Colonic mucosa (tissue), 4 donors: ENCODE measurements at places on chromosomes 5 and 9. TPM values are rescaled to one million over a fixed set of nuclear protein-coding genes. Genes with fewer than 3 reads are reported as not detected.

The KCNN2 gene
- total RNA-seq = 0.69 TPM

The FGF18 gene
- 0.35 TPM for total RNA-seq

The ROPN1L gene
- total RNA-seq = not detected

The SURF1 gene
- 63.3 TPM for total RNA-seq

The CBY3 gene
- not detected for total RNA-seq

The GCNT1 gene
- total RNA-seq = 59.9 TPM

The GKAP1 gene
- total RNA-seq = 3.7 TPM

- no peak overlapping the region for H3K4me3 ChIP-seq
- no peaks in the 10 kb centered on the region for H3K27me3 ChIP-seq
- no peak overlapping the region for H3K27ac ChIP-seq
- H3K36me3 ChIP-seq = no peaks in the 10 kb centered on the region
- H3K4me1 ChIP-seq = no peaks in the 10 kb centered on the region
Observed at GRCh38 chr9:70902171-70902570, 219.2 kb downstream of the TRPM3 start.

GRCh38 chr5:138257583-138257982, 16.8 kb downstream of the GFRA3 start:
- H3K36me3 ChIP-seq = no peaks in the 10 kb centered on the region
- no peaks in the 10 kb centered on the region for H3K4me1 ChIP-seq
- no peak for DNase-seq
- no peak overlapping the region for H3K27ac ChIP-seq
- no peak overlapping the region for H3K4me3 ChIP-seq

DNA sequence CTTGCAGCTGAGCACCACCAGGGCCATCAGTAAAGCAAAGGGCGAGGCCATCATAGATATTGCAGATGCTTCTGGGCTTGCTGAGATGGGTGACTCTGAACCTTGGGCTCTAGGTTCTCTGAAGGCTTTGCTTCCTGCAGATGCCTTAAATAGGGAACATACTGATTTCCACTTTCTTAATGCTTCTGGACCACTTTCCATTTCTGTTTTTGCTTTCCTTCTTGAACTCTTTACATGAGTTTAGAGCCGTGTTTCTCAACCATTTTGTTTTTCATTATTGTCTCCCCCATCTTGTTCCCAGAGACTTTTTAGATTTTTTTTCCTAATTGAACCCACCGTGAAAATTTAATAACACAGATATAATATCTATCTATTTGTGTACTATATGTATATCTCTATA, at the start of gene IFNA13:
IFNA13 (minus strand) TSS at position 101 of the 400 bp plus-strand sequence; CDS start at position 54, 47 bp downstream.
- no peak within 1 kb of the TSS for H3K27ac ChIP-seq
- no peak for DNase-seq
- no peaks in the 10 kb centered on the region for H3K27me3 ChIP-seq
- H3K36me3 ChIP-seq = no peaks in the 10 kb centered on the region
- no peak within 1 kb of the TSS for H3K4me3 ChIP-seq

- H3K4me1 ChIP-seq = no peaks in the 10 kb centered on the region
- no peak overlapping the region for H3K27ac ChIP-seq
- no peaks in the 10 kb centered on the region for H3K36me3 ChIP-seq
Observed at GRCh38 chr9:5917888-5918287, 27.2 kb downstream of the MLANA start.

- H3K4me3 ChIP-seq = peak overlapping the region; percentile 30
- no peaks in the 10 kb centered on the region for H3K27me3 ChIP-seq
- no peaks in the 10 kb centered on the region for H3K36me3 ChIP-seq
- H3K4me1 ChIP-seq = no peaks in the 10 kb centered on the region
Observed at GRCh38 chr9:107425101-107426025, 64.2 kb downstream of the KLF4 start.

GRCh38 chr9:121261755-121262154, 6.2 kb upstream of the GSN start:
- peak overlapping the region; percentile 24 for H3K27ac ChIP-seq
- no peak overlapping the region for H3K4me3 ChIP-seq
- DNase-seq = no peak
- no peaks in the 10 kb centered on the region for H3K27me3 ChIP-seq
- H3K36me3 ChIP-seq = no peaks in the 10 kb centered on the region

- peak overlapping the region; percentile 60 for H3K27ac ChIP-seq
- no peak for DNase-seq
- peaks cover 4% of the 10 kb centered on the region for H3K4me1 ChIP-seq
- no peaks in the 10 kb centered on the region for H3K36me3 ChIP-seq
Observed at GRCh38 chr9:18061856-18062255, 412.1 kb upstream of the ADAMTSL1 start.

- no peaks in the 10 kb centered on the region for H3K27me3 ChIP-seq
- H3K36me3 ChIP-seq = no peaks in the 10 kb centered on the region
- peaks cover 34% of the 10 kb centered on the region for H3K4me1 ChIP-seq
- DNase-seq = no peak
- H3K4me3 ChIP-seq = no peak overlapping the region
- no peak overlapping the region for H3K27ac ChIP-seq
Observed at GRCh38 chr9:33155393-33155792, 11.7 kb downstream of the B4GALT1 start.

DNA sequence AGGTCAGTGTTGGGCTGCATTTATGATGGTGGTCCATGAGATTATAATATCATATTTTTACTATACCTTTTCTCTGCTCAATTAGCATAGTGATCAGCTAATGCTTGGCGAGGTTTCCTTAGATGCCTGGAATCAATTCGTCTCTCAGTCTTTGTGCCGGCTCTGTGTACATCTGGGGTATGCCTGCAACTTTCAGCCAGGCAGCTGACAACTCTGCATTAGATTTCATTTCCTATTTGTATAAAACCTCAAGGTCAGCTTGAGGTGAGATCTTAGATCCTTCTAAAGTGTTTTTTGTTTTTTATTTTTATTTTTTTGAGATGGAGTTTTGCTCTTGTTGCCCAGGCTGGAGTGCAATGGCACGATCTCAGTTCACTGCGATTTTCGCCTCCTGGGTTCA, 86.8 kb downstream of the MELK start:
- DNase-seq = no peak
- no peaks in the 10 kb centered on the region for H3K4me1 ChIP-seq
- H3K27me3 ChIP-seq = no peaks in the 10 kb centered on the region

- no peaks in the 10 kb centered on the region for H3K4me1 ChIP-seq
- H3K4me3 ChIP-seq = no peak overlapping the region
- DNase-seq = peak; percentile 7
Observed at GRCh38 chr5:78500028-78500427, 139.6 kb downstream of the SCAMP1 start.

- no peak overlapping the region for H3K4me3 ChIP-seq
- no peaks in the 10 kb centered on the region for H3K36me3 ChIP-seq
- no peaks in the 10 kb centered on the region for H3K4me1 ChIP-seq
Observed at GRCh38 chr9:16413509-16414016, 456.9 kb downstream of the BNC2 start.

- H3K27ac ChIP-seq = no peak overlapping the region
- H3K4me1 ChIP-seq = no peaks in the 10 kb centered on the region
- H3K36me3 ChIP-seq = no peaks in the 10 kb centered on the region
- no peak for DNase-seq
- no peak overlapping the region for H3K4me3 ChIP-seq
Observed at GRCh38 chr9:84206801-84207370, 133.7 kb downstream of the SLC28A3 start.
